ENCODE measurements at places on chromosomes 2 and 18. TPM values are rescaled to one million over a fixed set of nuclear protein-coding genes. Genes with fewer than 3 reads are reported as not detected.
A peak's percentile ranks its signal among the peaks of the same experiment; 100 is the strongest.

Gene FAHD2A
- total RNA-seq, result 23.4 TPM

Gene ASIC4
- total RNA-seq, result not detected

Gene STK17B
- total RNA-seq, result 203 TPM

Gene ZNF385B
- not detected for total RNA-seq

Gene RESP18
- total RNA-seq, result not detected

Gene RIT2
- not detected for total RNA-seq

DNA sequence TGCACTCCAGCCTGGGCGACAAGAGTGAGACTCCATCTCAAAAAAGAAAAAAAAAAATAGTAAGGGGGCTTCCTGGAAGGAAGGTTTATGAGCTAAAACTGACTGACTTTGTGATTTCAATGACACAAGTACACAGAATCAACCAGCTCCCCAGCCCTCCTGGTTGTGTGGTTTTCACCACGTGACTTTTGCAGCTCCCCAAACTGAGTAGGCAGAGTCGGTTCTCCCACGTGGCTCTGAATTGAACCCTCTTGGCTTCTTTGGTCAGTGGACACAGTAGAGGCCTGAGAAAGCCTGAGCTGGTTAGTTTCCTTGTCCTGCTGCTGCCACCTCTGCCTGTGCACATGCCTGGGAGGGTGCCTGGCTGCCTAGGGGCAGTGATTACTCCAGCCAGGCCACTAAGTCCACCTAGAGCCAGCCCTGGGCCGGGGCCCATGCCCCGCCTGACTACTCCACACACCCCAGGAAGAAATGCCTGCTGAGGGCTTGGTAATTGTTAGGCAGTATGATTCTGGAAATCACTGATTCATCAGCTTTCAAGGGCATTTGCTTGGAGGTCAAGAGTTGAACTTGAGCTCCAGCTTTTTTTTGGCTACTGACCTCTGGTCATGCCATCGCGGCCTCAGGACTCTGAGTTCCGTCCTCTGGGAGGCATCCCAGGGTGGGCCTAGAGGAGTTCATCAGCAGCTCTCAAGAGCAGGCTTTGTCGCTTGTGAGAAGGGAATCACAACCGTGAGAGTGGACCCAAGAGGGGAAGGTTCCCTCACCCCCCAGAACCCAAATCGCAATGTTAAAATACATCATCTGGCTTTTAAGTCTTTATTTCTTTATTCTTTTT is 431.9 kb upstream of the HS6ST1 start:
- no peak for DNase-seq

- DNase-seq, result no peak
Observed at GRCh38 chr2:69581774-69582581, 61.6 kb downstream of the AAK1 start.

GRCh38 chr2:110690083-110690965 is 12.5 kb upstream of the BUB1 start:
- DNase-seq, result no peak

- DNase-seq, result no peak
Observed at GRCh38 chr18:50451100-50451842, 76.4 kb downstream of the SKA1 start.

- DNase-seq, result peak; percentile 65
Observed at GRCh38 chr2:100142393-100142792, at the start of gene AFF3. TSS of gene AFF3 (minus strand) at chr2:100142590. CDS start at chr2:100104454, 38,136 bp downstream.

DNA sequence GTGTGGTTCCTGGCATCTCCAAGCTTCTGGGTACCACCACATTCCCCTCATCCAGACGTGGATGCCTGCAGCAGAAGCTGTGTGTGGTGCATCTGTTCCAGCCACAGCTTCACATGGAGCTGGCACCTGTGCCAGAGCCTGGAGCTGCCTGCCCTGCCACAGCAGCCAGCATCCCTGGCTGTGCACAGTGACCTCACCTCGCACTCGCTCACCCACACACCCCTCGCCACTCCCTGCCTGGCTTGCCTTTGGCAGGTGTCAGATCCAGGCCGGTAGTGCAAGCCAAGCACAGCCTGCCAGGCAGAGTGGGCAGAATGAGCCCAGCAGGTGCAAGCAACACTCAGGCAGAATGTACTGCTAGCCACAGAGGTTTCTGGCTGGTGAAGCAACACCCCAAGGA is 59.9 kb upstream of the DYNC1I2 start:
- no peak for DNase-seq

- DNase-seq, result no peak
Observed at GRCh38 chr2:144362401-144362800, 157.5 kb downstream of the ZEB2 start.
